ENCODE measurements at places on chromosomes 16 and 17. TPM values are rescaled to one million over a fixed set of nuclear protein-coding genes. Genes with fewer than 3 reads are reported as not detected.

CUEDC1 gene
- total RNA-seq, result 12.5 TPM

HLF gene
- 0.33 TPM for total RNA-seq

RAP1GAP2 gene
- 8.8 TPM for total RNA-seq

TSPOAP1 gene
- not detected for total RNA-seq

CES5A gene
- not detected for total RNA-seq

PAQR4 gene
- total RNA-seq, result 13.9 TPM

FAM83G gene
- total RNA-seq, result 18.9 TPM

RAB26 gene
- 0.65 TPM for total RNA-seq

COQ7 gene
- 17.3 TPM for total RNA-seq

FOXF1 gene
- 0.65 TPM for total RNA-seq

Data from vein endothelial cell (primary cell).